Right forelimb (tissue), 1 donor: ENCODE measurements at places on chromosomes 1 and 21.

DNA sequence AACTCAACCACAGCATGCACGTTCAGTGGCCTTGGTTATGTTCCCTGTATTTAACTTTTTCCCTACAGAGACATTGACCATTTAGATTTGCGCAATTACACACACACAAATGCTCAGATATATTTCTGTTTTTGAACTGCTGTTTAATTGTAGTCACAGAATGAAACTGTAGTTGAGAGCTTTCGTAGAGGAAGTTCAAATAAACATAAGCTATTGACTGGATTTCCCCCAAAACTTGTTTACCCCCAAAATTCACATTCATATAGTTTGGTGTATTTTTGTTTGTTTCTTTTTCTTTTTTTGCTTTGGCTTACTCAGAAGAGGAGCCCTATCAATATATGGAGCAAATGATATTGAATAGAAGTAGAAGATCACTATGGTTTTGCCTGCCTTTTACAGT lies 921.0 kb downstream of the ADGRL2 start:
- DNase-seq = no peak

DNA sequence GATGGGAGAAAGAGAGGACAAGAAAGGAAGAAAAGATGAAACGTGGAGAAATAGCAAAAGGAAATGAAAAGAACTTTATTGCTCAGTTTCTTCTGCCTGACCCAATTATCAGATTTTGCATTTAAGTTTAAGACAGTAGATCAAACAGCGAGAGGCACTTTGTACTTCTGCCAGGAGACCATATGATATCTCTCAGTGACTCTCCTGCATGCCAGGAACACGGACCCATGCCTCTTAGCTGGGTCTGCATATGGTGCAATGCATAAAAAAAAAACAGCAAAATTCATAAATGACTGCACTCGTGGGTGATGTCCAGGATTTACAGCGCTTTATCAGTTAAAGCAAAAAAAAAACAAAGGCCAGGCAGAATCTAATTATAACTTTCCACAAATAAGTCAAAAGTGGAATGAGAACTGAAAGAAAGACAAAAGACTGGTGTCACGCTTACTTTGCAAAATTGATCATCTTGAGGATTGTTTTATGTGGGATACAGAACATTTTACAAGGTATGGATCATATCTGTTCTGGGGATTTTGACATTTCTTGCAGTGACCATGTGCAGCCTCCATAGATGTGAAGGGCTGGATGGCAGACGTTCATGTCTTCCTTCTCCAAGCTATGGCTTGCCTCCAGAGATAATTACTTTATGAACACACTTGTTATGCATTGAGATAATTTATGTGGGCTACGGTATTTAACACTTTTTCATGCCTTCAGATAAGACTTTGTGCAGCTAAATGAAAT lies 79.5 kb downstream of the RUNX1 start:
- DNase-seq = no peak

DNA sequence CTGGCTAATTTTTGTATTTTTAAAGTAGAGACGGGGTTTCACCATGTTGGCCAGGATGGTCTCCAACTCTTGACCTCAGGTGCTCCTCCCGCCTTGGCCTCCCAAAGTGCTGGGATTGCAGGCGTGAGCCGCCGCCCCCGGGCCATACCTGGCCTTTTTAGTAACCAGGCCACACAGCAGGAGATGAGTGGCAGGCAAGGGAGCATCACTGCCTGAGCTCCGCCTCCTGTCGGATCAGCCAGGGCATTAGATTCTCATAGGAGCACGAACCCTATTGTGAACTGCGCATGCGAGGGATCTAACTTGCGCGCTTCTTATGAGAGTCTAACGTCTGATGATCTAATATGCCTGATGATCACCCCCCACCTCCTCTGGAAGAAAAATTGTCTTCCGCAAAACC lies 308.7 kb upstream of the PRMT6 start:
- DNase-seq = no peak

DNA sequence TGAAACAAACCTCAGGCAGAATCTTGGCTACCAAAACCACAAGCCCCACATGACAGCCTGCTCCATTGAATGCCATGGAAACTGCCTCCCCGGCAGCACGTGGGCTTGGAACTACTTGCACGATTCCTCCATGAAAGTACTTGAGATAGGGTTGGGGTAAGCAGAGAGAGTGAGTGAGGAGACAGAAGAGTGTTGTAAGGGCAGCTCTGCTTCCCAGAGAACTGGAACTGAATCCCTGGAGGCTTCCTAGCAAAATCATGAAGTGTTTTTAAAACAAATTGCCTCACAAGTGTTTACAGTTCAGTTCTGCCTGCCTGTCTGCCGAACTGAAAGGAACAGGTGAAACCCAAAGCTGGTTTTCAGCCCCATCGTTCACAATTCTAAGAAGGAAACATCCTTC lies 35.3 kb upstream of the DNASE2B start:
- DNase-seq = no peak

- DNase-seq = no peak
These were observed 169.3 kb upstream of the IVNS1ABP start for GRCh38 chr1:185486346-185486745.

DNA sequence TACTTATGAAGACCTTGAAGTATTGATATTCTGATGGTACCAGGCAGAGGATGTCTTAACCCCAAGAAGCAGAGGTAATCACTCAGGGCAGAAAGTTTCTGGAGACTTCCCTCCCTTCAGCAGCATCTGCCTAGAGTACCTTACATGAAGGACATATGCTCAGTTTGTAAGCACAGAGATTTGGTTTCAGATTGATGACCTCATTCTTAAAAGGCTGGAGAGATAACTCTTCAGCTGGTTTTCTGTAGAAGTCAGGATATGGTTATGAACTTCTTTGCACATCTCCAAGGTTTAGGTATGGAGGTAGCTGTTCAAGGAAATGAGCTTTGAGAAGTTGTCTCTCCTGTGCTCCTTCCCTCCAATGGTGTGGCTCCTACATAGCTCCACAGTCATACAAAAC lies 148.7 kb downstream of the HHIPL2 start:
- no peak for DNase-seq

GRCh38 chr1:231803353-231803752 lies 176.8 kb downstream of the DISC1 start:
- no peak for DNase-seq
